Activated naive CD8-positive, alpha-beta T cell treated with anti-CD3 and anti-CD28 coated beads for 36 hours (primary cell): ENCODE measurements at places on chromosomes 3 and 15.

- no peak overlapping the region for H3K4me3 ChIP-seq
- H3K36me3 ChIP-seq = no peaks in the 10 kb centered on the region
- H3K4me1 ChIP-seq = no peaks in the 10 kb centered on the region
- no peak overlapping the region for H3K27ac ChIP-seq
- H3K27me3 ChIP-seq = peaks cover 49% of the 10 kb centered on the region
These were observed 238.8 kb downstream of the GAP43 start for GRCh38 chr3:115862099-115862498.

DNA sequence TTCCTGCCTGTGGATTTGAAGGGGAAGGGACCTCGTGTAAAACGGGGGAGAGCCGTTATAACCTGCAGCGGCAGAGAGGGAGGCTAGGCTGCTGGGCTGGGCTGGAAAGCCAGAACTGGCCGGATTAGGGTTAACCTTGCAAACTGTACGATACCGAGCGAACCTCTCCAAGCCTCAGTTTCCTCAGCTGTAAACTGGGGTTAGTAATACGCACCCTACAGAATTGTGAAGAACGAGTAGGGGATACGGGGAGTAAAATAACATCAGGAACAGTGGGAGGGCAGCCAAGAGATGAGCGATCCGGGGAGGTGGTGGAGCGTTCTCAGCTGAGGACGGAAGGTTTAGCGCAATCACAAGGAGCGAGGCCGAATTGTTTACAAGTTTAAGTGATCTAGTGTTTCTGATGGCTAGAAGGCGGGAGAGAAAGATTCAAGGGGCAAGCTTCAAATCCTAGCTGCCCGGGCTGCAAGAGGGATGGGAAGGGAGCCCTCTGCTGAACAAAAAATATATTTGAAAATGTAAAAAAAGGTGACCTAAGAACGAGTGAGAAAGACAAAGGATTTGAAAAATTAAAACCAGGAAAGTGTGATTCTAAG is 768 bp upstream of the SEMA5B start:
- H3K4me1 ChIP-seq = peaks cover 5% of the 10 kb centered on the region
- peak overlapping the region; percentile 68 for H3K4me3 ChIP-seq
- DNase-seq = no peak
- peaks cover 39% of the 10 kb centered on the region for H3K27me3 ChIP-seq
- H3K27ac ChIP-seq = no peak overlapping the region

DNA sequence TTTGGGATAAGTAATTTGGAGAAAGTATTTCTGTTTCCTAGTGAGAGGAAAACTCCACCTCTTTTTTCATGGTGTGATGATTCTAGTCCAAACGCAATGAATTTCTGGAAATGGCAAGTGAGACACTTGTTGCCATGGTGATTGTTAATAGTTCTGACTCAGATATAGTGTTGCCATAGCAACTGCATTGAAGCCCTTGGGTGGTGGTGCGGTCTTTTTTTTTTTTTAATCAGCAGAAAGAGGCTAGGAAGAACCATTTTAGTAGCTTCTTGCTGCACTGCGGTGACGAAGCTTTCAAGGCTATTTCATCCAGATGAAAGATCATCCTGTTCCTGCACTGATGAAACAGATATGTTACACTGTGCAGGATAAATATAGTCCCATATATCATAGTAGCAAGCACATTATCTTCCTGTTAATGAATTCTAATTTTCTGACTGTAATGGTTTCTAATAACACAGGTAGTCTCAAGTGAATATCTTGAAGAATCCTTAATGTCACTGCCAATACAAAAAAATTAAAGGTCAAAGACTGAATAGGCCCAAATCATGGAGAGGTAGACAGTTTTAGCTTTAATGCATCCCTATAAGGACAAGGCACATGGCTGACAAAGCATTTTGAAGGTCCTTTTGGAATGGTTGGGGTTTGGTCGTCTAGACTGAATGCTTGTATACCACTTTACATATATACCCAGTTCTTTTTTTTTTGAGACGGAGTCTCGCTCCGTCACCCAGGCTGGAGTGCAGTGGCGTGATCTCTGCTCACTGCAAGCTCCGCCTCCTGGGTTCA is 125.1 kb upstream of the ZBTB20 start:
- H3K4me3 ChIP-seq = no peak overlapping the region
- peaks cover 2% of the 10 kb centered on the region for H3K36me3 ChIP-seq
- DNase-seq = no peak

DNA sequence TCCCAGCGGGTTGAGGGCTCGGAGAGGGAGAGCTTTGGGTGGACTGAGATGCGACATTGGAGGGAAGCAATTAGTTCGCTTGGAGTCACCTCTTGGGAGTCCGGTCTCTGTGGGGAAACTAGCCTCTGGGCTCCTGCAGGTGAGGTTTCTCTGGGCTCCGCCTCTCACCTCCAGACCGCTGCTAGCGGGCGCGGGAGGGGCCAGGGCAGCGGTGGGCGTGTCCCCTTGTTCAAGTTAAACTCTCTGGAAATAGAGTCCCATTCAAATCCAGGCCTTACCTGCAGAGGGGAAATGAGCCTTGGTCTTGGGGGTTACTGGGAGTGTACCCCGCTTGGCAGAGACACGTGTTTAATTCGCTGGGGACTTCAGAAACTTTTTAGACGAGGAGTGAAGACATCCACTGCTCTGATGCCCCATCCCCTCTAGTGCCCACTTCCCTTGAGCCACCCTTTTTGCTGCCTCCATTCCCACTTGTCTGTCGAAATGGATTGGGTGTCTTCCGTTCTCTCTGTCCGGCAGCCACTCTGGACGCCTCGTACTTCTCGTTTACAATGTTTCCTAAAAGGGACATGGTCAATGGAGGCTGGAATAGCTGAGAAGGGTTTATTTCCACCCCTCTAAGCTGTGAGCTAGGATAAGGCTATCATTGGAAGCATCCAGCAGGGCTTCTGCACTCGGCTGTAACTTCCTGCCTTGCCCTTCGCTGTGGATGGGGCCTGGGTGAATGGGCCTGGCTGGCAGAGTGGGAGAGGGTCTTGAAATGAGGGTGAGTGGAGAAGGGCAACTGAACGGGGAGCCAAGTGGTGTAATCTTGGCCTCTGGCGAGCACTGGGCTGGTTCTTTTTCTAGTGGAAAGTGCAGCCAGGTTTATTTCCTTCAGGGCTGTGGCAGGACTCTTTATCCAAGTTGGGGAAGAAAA is 1.1 kb downstream of the MITF start:
- H3K4me1 ChIP-seq = peaks cover 6% of the 10 kb centered on the region
- peaks cover 62% of the 10 kb centered on the region for H3K27me3 ChIP-seq
- H3K36me3 ChIP-seq = no peaks in the 10 kb centered on the region
- H3K4me3 ChIP-seq = peak overlapping the region; percentile 46
- H3K27ac ChIP-seq = no peak overlapping the region

DNA sequence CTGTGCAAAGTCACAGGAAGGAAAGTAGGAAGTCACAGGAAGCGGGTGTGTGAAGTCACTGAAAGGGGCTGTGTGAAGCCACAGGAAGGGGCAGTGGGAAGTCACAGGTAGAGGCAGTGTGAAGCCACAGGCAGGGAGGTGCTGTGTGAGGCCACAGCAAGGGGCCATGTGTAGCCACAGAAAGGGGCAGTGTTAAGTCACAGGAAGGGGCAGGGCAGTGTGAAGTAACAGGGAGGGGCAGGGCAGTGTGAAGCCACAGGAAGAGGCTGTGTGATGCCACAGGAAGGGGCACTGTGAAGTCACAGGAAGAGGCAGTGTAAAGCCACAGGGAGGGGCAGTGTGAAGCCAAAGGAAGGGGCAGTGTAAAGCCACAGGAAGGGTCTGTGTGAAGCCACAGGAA is 36.5 kb downstream of the GASK1A start:
- no peaks in the 10 kb centered on the region for H3K27me3 ChIP-seq
- H3K36me3 ChIP-seq = peaks cover 1% of the 10 kb centered on the region
- no peak overlapping the region for H3K27ac ChIP-seq
- DNase-seq = no peak

GRCh38 chr15:101203029-101203573 is 48.7 kb downstream of the CHSY1 start:
- DNase-seq = no peak
- peak overlapping the region; percentile 18 for H3K4me3 ChIP-seq
- H3K27ac ChIP-seq = peak overlapping the region; percentile 96
- peaks cover 59% of the 10 kb centered on the region for H3K36me3 ChIP-seq
- peaks cover 90% of the 10 kb centered on the region for H3K4me1 ChIP-seq

DNA sequence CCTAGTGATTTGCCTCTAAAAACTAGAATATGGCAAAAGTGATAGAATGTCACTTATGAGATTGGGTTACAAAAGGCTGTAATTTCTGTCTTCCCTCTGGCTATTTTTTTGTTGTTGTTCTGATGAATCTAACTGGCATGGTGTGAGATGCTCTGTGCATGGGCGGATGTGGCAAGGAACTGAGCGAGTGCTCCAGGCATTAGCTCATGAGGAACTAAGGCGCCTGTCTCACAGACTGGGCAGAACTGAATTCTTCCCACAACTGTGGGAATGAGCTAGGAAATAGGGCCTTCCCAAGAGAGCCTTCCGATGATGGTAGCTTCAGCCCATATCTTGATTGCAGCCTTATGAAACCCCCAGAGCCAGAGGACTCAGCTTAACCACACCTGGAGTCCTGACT is 222.5 kb downstream of the NR2F2 start:
- H3K4me1 ChIP-seq = no peaks in the 10 kb centered on the region
- no peak for DNase-seq
- H3K4me3 ChIP-seq = no peak overlapping the region
- no peak overlapping the region for H3K27ac ChIP-seq

- peaks cover 4% of the 10 kb centered on the region for H3K27me3 ChIP-seq
- no peak overlapping the region for H3K4me3 ChIP-seq
- no peak for DNase-seq
- H3K36me3 ChIP-seq = no peaks in the 10 kb centered on the region
These were observed 27.5 kb downstream of the GRAMD2A start for GRCh38 chr15:72169921-72170611.

- H3K4me3 ChIP-seq = no peak overlapping the region
- H3K4me1 ChIP-seq = peaks cover 4% of the 10 kb centered on the region
- H3K27ac ChIP-seq = no peak overlapping the region
- no peak for DNase-seq
- H3K36me3 ChIP-seq = no peaks in the 10 kb centered on the region
These were observed 135.2 kb downstream of the CHSY1 start for GRCh38 chr15:101116681-101116976.

GRCh38 chr3:127411083-127411727 is 123.4 kb upstream of the PRR20G start:
- H3K27me3 ChIP-seq = peaks cover 28% of the 10 kb centered on the region
- H3K4me1 ChIP-seq = no peaks in the 10 kb centered on the region
- H3K36me3 ChIP-seq = no peaks in the 10 kb centered on the region

DNA sequence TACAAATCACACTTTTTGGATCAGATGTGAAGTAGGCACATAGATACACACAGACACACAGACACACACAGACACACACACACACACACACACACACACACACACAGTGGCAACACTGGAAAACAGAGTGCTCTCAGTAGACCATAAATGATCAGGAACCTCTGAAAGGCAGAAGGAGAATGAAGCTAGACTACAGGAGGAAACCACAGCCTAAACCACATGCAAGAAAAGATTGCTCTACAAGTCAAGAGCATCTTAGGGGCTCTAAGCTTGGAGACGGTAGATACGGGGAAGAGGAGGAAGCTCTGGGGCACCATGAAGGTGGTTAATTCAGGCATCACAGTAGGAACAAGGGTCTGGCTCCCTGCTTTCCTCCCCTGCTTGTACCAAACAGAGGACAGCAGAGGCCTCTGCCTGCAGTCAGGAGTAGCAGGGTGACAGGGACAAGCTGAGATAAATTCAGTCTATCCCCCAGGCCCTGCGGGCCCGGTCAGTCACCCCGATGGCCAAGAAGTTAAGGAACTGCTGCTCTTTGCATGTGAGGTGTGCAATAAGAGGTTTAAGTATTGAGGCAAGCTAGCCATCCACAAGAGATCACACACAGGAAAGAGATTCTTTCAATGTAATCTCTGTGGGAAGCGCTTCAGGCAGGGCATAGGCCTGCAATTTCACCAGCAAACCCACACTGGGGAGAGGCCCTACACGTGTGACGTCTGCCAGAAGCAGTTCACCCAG is 23.5 kb upstream of the ARPIN start:
- H3K36me3 ChIP-seq = no peaks in the 10 kb centered on the region
- DNase-seq = no peak
- no peak overlapping the region for H3K27ac ChIP-seq
- H3K27me3 ChIP-seq = peaks cover 20% of the 10 kb centered on the region

GRCh38 chr15:70783610-70784022 is 20.3 kb upstream of the UACA start:
- no peaks in the 10 kb centered on the region for H3K4me1 ChIP-seq
- no peak overlapping the region for H3K27ac ChIP-seq
- no peak for DNase-seq
- no peaks in the 10 kb centered on the region for H3K36me3 ChIP-seq
- H3K4me3 ChIP-seq = no peak overlapping the region

DNA sequence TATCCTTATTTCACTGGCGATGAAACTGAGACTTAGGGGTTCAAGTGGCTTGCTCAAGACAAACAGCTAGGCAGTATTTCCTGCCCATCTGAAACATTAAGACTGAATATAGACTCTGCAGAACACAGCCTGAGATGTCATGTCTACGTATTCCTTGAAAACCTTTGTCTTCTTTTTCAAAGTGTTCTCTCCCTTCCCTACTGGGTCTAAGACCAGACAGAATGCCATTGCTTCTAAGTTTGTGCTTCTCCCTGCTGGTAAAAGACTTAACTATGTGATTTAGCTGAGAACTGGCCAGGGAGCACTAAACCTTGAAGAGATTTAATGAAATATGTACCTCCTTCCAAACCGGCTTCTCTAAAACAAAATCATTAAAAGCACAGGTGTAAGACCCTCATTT is 9.9 kb downstream of the BCL6 start:
- H3K4me3 ChIP-seq = no peak overlapping the region
- H3K27ac ChIP-seq = no peak overlapping the region
- peaks cover 29% of the 10 kb centered on the region for H3K4me1 ChIP-seq

GRCh38 chr3:156643729-156644389 is 30.5 kb upstream of the TIPARP start:
- peak overlapping the region; percentile 71 for H3K27ac ChIP-seq
- H3K4me3 ChIP-seq = peak overlapping the region; percentile 53

- no peak overlapping the region for H3K27ac ChIP-seq
- H3K4me3 ChIP-seq = no peak overlapping the region
- no peaks in the 10 kb centered on the region for H3K4me1 ChIP-seq
- DNase-seq = no peak
- peaks cover 5% of the 10 kb centered on the region for H3K36me3 ChIP-seq
- no peaks in the 10 kb centered on the region for H3K27me3 ChIP-seq
These were observed 272.9 kb downstream of the TBC1D5 start for GRCh38 chr3:17469520-17469919.

DNA sequence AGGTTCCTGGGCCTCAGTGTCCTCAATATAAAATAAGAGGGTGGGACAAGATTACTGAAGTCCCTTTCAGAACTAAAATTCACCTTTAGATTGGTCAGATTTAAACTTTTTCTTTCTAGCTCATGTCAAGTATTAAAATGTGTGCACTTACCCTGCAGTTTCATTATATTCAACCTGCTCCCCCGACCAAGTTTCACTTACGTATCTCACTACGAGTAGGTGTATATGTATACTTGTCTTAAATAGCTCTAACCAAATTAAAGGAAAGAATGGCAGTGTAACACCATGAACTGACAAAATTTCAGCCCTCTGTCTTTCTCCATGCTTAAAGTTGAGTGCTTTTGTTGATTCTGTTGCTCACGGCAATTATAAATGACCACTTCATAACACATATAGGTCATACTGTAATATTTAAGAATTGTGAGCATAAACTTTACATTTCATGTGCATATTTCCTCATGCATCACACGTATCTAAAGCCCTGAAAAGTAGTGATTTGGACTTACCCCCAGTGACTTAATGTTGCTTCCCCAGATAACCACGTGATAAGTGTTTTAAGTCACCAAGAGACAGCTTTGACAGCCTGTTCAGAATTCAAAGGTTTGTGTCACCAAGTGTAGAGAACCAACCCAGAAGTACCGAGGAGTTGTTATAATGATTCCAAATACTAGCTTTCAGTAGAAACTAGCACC is 70.0 kb downstream of the PGPEP1L start:
- H3K36me3 ChIP-seq = peaks cover 8% of the 10 kb centered on the region
- no peak overlapping the region for H3K4me3 ChIP-seq
- DNase-seq = no peak
- H3K27ac ChIP-seq = peak overlapping the region; percentile 2
- H3K4me1 ChIP-seq = peaks cover 8% of the 10 kb centered on the region
